ENCODE measurements at places on chromosomes 5 and 9.

DNA sequence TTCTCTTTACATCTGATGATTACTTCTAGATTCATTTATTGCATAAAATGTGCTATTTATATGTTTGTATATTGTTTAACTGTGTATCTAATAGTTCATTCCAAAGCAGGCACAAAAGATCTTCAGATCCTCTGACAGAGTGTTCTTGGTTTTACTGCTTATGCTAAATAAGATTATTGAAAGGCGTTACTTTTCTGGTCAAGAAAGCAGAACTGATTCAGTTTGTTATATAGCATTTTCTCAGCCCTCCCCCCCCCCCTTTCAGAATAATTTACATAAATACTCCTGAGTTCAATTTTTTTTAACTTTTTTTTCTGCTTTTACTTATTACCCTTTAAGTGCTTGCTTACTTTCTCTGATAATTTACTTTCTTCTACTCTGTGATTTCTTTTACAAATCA lies 15.4 kb downstream of the CDC42SE2 start:
- no peak for DNase-seq

- DNase-seq: no peak
Measured at GRCh38 chr5:33588654-33589372, 148.0 kb downstream of the TARS1 start.

DNA sequence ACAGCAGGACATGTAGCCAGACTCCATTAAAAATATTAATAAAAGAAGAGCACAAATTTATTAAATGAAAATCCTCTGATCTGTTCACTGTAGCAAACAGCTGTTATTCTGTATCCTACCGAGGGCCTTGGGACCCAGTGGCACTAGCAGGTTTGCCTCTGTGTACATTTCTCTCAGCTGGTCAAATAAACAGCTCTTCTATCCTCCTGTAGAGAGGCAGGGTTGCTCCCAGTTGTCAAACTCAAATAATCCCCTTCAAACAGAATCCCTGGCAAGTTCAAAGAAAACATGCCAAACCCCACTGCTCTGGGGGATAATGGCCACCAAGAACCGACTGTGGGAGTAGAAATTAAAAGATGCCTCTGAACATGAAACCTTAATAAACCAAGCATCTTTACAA lies 1262.0 kb upstream of the DMAC1 start:
- no peak for DNase-seq

DNA sequence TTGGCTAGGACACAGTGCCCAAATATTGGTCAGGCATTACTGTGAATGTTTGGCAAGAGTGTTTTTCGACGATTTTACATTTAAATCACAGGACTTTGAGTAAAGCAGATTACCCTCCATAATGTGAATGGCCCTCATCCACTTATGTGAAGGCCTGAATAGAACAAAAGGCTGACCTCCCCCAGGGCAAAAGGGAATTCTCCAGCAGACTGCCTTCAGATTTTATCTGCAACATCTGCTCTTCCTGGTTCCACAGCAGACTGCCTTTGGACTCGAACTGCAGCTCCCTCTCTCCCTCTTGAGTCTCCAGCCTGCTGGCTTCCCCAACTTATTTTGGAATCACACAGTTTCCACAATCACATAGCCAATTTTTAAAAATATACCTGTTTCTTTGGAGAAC lies 7.1 kb upstream of the TMEM215 start:
- DNase-seq: no peak

DNA sequence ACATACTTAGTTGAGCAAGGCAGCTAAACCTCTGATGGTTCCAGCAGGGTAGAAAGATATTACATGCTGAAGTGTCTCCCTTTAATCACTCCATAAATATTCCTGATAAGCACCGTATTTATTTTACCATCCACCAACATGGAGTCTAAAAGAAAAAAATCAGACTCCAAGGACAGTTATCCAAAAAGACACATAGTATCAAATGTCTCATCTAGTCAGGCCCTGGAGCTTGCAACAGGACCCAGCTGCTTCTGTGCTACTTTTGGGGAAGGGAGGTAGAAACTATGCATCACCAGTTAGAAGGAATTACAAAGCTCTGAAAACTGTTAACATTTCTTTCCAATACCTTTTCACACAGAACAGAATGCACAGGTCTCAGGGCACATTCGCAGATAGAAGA lies 88.1 kb downstream of the S1PR3 start:
- DNase-seq: no peak

All from esophagus squamous epithelium (tissue), 5 donors.